CMK (cell line): ENCODE measurements at places on chromosomes 4 and X.

GRCh38 chr4:75284831-75285230 is 229.4 kb downstream of the RCHY1 start:
- DNase-seq = no peak

GRCh38 chrX:139844163-139844562 is 88.7 kb downstream of the ATP11C start:
- DNase-seq = no peak

- no peak for DNase-seq
Measured at GRCh38 chr4:139934708-139935195, 219.2 kb downstream of the MAML3 start.

- DNase-seq = no peak
Measured at GRCh38 chrX:19388064-19388679, 44.4 kb downstream of the PDHA1 start.

DNA sequence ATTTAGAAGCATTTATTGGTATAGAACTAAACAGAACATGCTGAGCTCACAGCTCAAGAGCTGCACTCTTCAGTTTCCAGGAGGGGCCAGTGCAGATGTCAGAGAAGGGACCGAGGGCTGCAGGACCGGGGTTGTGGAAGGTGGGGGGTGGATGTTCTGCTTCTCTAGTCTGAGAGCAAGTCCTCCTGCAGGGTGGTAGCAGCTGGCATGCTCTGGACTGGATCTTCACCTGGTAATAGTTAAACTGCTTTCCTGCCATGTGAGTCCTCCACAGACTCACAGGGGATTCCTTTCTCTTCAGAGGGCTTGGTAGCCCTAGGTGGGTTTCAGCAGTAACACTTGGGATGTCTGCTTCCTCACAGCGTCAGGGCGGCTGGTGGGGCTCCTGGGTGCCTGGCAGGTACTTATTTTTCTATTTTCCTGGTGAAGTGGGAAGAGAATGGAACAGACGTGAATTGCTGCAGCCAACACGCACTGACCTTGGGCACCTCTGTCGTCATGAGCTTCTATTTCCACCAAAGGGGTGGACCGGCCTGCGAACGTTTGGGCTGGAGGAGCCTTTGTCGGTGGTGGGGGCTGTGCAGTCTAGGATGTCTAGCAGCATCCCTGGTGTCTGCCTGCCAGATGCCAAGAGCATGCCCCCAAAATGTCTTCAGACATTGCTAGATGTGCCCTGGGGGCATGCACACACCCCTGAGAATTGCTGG is 2.5 kb downstream of the MAEA start:
- DNase-seq = no peak

- DNase-seq = no peak
Measured at GRCh38 chr4:170423137-170423536, 333.4 kb upstream of the AADAT start.

GRCh38 chr4:68892861-68893260 is 58.7 kb downstream of the UGT2A3 start:
- no peak for DNase-seq

DNA sequence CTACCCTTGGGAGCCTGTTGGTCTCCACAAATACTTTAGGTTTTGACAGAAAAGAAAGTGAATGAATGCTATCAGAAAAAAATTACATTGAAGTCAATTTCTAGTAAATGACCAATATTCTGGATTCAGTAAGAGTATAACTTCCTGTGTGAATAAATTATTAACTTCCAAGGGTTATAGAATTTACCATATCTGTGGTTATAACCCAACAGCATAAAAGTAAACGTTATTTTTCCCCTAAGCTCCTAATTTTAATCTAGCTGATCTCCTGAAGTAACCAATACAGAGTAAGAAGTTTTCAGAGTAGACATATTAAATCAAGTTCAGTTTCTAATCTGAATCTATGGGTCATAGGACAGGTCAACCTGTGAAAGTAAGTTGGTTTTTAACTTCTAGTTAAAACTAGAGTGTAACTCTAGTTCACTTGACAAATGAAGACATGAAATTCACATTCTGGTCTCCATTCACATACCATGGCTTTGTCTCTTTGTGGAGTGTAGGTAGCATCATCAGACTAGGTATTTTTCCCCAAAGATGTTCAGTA is 22.8 kb downstream of the DTHD1 start:
- DNase-seq = no peak

DNA sequence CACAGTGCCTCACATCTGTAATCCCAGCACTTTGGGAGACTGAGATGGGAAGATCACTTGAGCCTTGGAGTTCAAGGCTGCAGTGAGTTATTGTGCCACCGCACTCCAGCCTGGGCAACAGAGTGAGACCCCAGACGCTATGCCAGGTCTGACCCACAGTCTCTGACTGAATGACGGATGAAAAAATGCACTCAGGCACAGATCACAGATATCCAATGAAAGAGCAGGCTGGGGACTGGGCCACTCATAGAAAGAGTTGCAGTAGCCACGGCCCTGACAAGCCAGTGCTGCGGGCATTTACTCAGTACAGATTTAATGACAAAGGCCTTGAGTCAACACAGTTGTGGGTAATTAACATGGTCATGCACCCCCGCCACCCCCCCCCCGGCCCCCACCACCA is 22.7 kb downstream of the NUDT6 start:
- no peak for DNase-seq
